Foreskin keratinocyte (primary cell): ENCODE measurements at places on chromosomes 4 and X. TPM values are rescaled to one million over a fixed set of nuclear protein-coding genes. Genes with fewer than 3 reads are reported as not detected.

The PHF8 gene
- 10.2 and 10.3 TPM in 2 replicates for total RNA-seq

The MUC7 gene
- not detected in 2 replicates for total RNA-seq

The CD40LG gene
- not detected in 2 replicates for total RNA-seq

The METAP1 gene
- 85.2 and 104 TPM in 2 replicates for total RNA-seq

The GYG2 gene
- total RNA-seq = 0.04 TPM in 1 of 2 replicates, not detected in the other

The PLS3 gene
- total RNA-seq = 292 and 305 TPM in 2 replicates

The XAGE1A gene
- not detected in 2 replicates for total RNA-seq

The CHRDL1 gene
- not detected in 2 replicates for total RNA-seq

The ZFP42 gene
- 11.2 and 19.4 TPM in 2 replicates for total RNA-seq

The MSL3 gene
- 20.9 and 22.6 TPM in 2 replicates for total RNA-seq

The UGT2B11 gene
- total RNA-seq = not detected in 2 replicates

The KCNE5 gene
- total RNA-seq = 0.24 and 0.46 TPM in 2 replicates

The SOWAHD gene
- total RNA-seq = 0.07 TPM in 1 of 2 replicates, not detected in the other

The PAGE4 gene
- total RNA-seq = not detected in 2 replicates

The RBMXL3 gene
- total RNA-seq = not detected in 2 replicates

The GNRHR gene
- not detected in 2 replicates for total RNA-seq

The CCDC160 gene
- total RNA-seq = not detected in 2 replicates

The RGN gene
- 0.07 TPM in 1 of 2 replicates, not detected in the other for total RNA-seq

The FAM47E gene
- total RNA-seq = not detected in 2 replicates

The STK32B gene
- total RNA-seq = 7.7 and 8.3 TPM in 2 replicates

The PCDH7 gene
- 34.5 and 43.2 TPM in 2 replicates for total RNA-seq

The DGAT2L6 gene
- not detected in 2 replicates for total RNA-seq

The CETN2 gene
- 50.9 and 51.3 TPM in 2 replicates for total RNA-seq

The FGF5 gene
- 4.2 and 5.8 TPM in 2 replicates for total RNA-seq

The LRCH2 gene
- total RNA-seq = 0.04 TPM in 1 of 2 replicates, not detected in the other

The YY2 gene
- 2.2 TPM in 2 replicates for total RNA-seq

The ATOH1 gene
- total RNA-seq = not detected in 2 replicates

The FOXR2 gene
- total RNA-seq = not detected in 2 replicates

The ARSD gene
- total RNA-seq = 4.5 and 7.0 TPM in 2 replicates

The ZNF595 gene
- 7.5 and 8.1 TPM in 2 replicates for total RNA-seq

The LANCL3 gene
- total RNA-seq = 1.3 and 1.6 TPM in 2 replicates

The GATA1 gene
- total RNA-seq = not detected in 2 replicates

The DCAF4L1 gene
- 0.10 and 0.11 TPM in 2 replicates for total RNA-seq

The MAGEB3 gene
- not detected in 2 replicates for total RNA-seq

The MAML3 gene
- 0.35 and 0.61 TPM in 2 replicates for total RNA-seq

The KLKB1 gene
- total RNA-seq = not detected in 2 replicates

The HSFX3 gene
- total RNA-seq = not detected in 2 replicates

The TRIM61 gene
- 2.2 and 2.4 TPM in 2 replicates for total RNA-seq

The FGF13 gene
- total RNA-seq = not detected in 2 replicates

The SSX2B gene
- total RNA-seq = not detected in 2 replicates

The PF4V1 gene
- not detected in 2 replicates for total RNA-seq

The AFM gene
- 0.07 TPM in 1 of 2 replicates, not detected in the other for total RNA-seq

The ASB5 gene
- total RNA-seq = not detected in 2 replicates

The SHROOM3 gene
- 18.3 and 22.8 TPM in 2 replicates for total RNA-seq

The WNK3 gene
- 1.6 TPM in 2 replicates for total RNA-seq

The FABP2 gene
- not detected in 2 replicates for total RNA-seq

The ARMCX6 gene
- total RNA-seq = 23.5 and 28.7 TPM in 2 replicates

The TAF7L gene
- total RNA-seq = 0.03 TPM in 1 of 2 replicates, not detected in the other

The PAGE1 gene
- total RNA-seq = not detected in 2 replicates

The GAGE1 gene
- not detected in 2 replicates for total RNA-seq

The ZBTB49 gene
- 2.4 and 3.6 TPM in 2 replicates for total RNA-seq

The UGT8 gene
- 0.18 and 0.61 TPM in 2 replicates for total RNA-seq

The CT45A3 gene
- not detected in 2 replicates for total RNA-seq

The STARD8 gene
- total RNA-seq = 0.11 and 0.20 TPM in 2 replicates
